ENCODE measurements at places on chromosomes 6 and 20.

DNA sequence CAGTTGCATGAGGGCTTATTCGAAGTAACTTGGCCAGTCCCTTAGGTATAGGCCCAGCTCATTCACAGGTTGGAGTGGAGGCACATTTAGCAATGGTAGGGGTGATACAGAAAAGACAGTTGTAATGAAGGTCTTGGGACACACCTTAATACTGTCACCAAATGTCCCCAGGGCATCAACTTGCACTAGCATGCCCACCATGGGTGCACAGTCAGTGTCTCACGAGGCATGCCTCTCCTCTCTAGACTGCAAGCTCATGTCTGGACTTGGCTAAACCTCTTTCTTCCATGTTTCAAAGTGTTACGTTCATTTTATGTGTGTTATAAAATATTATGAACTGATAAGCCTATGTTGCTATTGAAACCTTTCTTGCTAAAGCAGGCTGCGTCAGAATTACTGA, 124.0 kb upstream of the ECI2 start:
- DNase-seq = no peak

- DNase-seq = no peak
Observed at GRCh38 chr20:54468082-54468481, 7.3 kb upstream of the DOK5 start.

DNA sequence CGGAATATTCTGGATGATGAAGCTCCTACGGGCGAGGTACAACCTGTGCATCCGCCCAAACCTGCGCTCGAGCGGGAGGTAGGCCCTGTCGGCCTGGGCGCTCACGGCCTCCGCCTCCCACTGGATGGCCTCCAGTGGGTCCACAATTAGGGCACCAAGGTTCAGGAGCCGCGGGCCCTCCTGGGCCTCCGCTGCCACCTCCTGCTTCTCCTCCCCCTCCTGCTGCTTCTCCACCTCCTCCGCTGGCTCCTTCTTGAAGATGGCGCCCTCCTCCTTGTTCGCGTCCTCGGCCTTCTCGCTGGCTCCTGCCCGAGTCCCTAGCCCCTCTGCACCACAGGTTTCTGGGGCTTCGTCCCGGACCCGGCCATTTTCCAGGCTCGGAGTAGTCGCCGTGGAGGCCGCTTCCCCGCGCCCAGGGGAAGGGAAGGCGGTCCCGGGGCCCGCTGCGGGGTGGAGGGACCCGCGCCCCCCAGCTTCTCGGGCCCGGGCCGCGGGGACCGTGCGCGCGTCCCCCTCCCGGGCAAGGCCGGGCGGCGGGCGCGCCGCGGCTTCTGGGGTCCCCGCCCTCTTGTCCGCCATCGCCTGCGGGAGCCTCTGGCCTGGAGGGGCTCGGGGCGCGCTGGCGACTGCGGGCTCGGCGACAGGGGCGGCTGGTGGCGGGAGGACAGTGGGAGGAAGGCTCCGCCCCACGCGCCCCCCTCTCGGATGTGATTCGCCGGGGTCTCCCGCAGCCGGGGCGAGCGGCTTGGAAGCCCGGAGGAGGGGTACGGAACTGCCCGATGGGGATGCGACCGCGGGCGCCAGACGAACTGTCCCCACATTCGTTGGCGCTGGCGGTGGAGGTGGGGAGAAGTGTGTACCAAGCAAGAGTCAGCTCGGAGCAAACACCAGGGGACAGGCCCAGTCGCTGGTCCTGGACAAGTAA, 17.6 kb downstream of the PLAGL2 start:
- DNase-seq = peak; percentile 23

DNA sequence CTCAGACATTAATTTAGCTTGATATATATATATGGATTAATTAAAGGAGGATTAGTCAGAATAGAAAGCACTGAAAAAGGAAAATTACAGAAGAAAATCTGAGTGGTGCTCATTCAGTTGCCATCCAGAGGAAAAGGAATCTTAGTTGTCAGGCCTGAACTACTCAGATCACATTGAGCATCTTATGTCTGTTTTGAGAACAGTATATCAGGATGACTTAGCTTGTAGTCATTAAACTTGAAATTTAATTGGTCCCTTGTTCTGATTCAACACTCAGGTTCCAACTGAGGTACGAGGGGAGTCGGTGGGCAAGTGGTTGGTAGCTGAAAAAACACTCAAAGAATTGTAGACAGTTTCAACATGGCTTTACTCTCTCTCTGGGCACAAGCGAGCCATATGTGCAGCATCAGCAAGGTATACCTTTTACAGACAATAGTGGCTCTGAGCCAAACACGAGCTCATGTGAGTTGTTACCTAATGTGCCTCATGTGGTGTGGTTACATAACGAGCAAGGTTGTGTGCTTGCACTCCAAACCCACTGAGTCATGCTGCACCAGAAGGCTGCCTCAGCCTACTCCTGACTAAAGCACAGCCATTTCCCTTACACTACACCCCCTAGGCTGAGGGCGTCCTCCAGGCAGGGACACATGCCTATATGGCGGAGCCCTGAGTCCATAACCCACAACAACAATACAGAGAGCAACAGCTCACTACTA, 73.0 kb upstream of the HMGN3 start:
- no peak for DNase-seq

DNA sequence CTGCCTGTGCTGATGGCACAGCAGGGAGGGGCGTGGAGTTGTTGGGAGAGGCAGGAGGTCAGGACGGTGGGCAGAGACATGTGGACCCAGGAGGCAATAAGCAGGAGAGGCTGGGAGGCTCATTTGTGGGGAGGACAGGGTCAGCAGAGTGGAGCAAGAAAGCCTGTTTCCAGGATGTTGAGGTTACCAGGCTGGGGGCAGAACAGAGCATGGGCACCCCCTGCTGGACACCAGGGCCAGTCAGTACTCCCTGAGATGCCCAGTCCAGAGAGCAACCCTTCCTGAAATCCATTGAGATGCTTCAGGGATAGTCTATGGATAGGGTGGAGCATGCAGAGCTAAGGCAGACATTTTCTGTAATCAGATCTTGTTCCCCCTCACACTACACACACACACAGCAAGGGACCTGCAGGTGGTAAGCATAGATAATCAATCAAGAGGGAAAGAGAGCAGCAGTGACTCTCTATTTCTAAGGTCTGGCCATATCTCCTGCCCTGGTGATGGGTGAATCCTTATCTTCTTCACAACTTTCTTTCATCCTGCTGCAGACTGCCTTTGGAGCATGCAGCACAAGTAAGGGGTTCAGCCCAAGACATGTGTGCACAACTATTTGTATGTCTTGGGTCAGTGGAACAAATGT, 41.7 kb downstream of the MOCS1 start:
- no peak for DNase-seq

- no peak for DNase-seq
Observed at GRCh38 chr20:573414-574296, 30.1 kb upstream of the CSNK2A1 start.

- no peak for DNase-seq
Observed at GRCh38 chr6:27280540-27281000, 31.5 kb downstream of the POM121L2 start.

- no peak for DNase-seq
Observed at GRCh38 chr6:160750276-160750689, 48.2 kb downstream of the PLG start.

DNA sequence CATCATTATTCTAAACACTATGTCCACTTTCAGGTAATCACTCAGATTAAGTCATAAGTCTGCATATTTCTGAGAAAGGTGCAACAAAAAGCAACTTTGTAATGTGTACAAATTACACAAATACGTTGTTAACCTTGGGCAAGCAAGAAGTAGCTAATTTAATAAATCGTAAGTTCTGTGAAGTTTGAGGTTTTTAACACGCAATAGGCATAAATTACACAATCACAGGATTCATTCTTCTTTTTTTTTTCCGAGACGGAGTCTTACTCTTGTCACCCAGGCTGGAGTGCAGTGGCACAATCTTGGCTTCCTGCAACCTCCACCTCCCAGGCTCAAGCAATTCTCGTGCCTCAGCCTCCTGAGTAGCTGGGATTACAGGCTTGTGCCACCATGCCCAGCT, 57.2 kb upstream of the F13A1 start:
- no peak for DNase-seq

All from activated T-cell treated with anti-CD3 and anti-CD28 coated beads for 24 hours (primary cell).